ENCODE measurements at places on chromosomes 1 and 21. TPM values are rescaled to one million over a fixed set of nuclear protein-coding genes. Genes with fewer than 3 reads are reported as not detected.
A peak's percentile ranks its signal among the peaks of the same experiment; 100 is the strongest.

GRCh38 chr1:33118274-33118673, 37.3 kb downstream of the AZIN2 start:
- H3K36me3 ChIP-seq = no peaks in the 10 kb centered on the region
- no peaks in the 10 kb centered on the region for H3K27me3 ChIP-seq
- H3K27ac ChIP-seq = no peak overlapping the region
- no peak for DNase-seq
- H3K4me1 ChIP-seq = no peaks in the 10 kb centered on the region
- H3K4me3 ChIP-seq = no peak overlapping the region

DNA sequence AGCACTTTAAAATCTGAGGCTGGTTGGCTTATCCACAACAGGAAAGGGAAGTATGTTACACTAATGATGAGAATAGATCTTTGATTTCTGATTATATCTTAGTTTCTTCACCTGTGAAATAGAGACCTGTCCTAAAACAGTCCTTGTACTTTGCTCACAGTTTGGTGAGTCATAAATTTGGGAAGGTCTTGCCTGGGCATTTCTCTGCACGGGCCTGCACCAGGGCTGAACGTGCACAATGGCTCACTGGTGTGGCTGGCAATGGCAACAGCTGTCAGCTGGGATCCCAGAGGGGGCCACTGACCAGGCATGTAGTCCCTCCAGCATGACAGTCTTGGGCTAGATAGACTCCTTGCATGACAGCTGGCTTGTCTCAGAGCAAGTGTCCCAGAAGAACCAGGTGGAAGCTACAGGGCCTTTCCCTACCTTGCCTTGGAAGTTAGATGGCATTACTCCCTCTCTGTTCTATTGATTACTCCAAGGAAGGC, 367.4 kb downstream of the DISC1 start:
- DNase-seq = no peak
- no peaks in the 10 kb centered on the region for H3K4me1 ChIP-seq
- no peak overlapping the region for H3K4me3 ChIP-seq
- no peaks in the 10 kb centered on the region for H3K36me3 ChIP-seq

- H3K4me3 ChIP-seq = no peak overlapping the region
- peak; percentile 71 for DNase-seq
These were observed 142.2 kb upstream of the KRTAP19-8 start for GRCh38 chr21:31180256-31181081.

Gene SLC37A1
- total RNA-seq = 6.4 TPM

Gene TMPRSS3
- total RNA-seq = not detected

All from fibroblast of lung (primary cell).